ENCODE measurements at places on chromosomes 6 and 20.

- DNase-seq: no peak
Observed at GRCh38 chr20:3051385-3052019, 5.7 kb downstream of the MRPS26 start.

DNA sequence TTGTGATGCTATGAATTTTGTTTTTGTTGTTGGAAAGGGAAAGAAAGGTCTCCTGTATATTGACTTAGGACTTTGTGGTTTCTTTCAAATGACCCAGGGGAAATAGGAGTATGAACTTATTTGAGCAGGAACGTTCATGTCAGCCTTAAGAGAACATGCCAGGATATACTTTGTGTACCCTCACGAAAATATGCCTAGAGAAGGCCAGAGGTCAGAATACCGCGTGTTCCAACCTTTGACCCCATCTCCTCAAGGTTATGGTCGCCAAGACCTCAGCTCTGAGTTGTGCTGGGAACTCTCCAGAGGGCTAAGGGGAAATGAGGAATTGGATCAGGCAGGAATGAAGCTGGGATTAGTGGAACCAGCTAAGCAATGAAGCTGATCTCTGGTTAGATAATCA, 11.5 kb downstream of the TTLL9 start:
- no peak for DNase-seq

GRCh38 chr6:39901116-39901655, 33.1 kb downstream of the MOCS1 start:
- no peak for DNase-seq

GRCh38 chr20:23162887-23163286, 76.8 kb upstream of the CD93 start:
- DNase-seq: no peak

DNA sequence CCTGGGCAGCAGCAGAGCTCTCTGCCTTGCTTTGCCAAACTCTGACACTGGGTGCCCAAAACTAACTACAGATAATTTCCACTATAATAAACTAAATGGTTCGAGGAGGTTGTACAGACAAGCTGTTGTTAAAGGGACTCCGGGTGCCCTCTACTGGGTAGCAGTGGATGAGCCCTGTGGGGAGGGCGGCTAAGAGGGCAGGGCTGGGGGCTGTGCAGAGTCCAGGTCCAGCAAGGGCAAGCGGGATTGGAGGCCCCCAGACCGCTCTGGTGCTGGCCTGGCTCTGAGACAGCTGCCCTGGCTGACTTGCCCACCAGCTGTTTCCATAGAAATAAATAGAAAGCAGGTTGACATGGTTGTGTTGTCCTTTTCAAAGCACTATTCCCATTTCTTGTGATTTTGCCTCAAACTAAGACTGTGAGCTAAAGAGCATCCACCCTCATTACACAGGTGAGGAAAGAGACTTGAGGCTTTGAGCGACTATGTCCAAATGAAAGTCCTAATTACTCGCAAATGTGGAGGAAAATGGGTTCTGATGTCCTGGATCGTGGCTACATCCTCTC, 167.6 kb upstream of the CST7 start:
- no peak for DNase-seq

DNA sequence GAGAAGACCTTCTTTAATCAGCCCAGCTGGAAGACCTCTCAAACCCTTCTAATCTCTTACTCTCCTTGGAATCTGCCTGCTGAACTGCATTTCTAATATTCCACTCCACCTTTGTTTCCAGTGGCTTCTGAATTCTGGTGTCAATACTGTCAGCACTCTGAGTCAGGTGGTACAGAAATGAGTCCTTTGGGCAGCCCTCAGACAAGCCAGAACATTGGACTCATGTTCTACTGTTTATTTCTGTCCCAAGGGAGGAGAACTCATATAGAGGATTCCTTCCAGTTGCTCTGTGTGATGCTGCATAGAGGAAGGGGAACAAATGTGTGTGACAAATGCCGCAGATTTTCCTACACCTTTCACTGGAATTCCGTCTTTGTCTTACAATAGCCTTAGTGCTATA, 114.8 kb downstream of the PHF3 start:
- no peak for DNase-seq

DNA sequence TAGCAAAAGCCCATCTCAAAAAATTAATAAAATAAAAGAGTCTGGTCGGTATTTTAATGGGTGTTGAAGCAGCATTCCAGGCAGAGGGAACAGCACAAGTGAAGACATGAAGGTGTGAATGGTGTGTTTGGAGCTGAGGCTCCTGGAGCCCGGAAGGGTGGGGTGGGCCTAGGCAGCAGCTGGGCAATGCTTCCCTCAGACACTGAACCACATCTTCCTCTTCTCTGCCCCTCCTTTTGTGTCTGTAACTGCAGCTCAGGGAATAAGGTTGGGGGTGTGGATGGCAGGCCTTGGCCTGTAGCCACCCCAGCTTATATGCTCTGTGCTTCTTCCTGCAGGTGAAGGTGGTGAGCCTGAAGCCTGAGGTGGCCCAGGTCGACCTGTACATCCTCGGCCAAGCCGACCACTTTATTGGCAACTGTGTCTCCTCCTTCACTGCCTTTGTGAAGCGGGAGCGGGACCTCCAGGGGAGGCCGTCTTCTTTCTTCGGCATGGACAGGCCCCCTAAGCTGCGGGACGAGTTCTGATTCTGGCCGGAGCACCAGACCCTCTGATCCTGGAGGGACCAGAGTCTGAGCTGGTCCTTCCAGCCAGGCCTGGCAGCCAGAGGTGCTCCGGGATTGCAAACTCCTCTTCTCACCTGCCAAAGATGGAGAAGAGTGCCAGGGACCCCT, 26.6 kb downstream of the POFUT1 start:
- DNase-seq: no peak

- no peak for DNase-seq
Observed at GRCh38 chr6:109117346-109118035, 22.2 kb downstream of the CEP57L1 start.

DNA sequence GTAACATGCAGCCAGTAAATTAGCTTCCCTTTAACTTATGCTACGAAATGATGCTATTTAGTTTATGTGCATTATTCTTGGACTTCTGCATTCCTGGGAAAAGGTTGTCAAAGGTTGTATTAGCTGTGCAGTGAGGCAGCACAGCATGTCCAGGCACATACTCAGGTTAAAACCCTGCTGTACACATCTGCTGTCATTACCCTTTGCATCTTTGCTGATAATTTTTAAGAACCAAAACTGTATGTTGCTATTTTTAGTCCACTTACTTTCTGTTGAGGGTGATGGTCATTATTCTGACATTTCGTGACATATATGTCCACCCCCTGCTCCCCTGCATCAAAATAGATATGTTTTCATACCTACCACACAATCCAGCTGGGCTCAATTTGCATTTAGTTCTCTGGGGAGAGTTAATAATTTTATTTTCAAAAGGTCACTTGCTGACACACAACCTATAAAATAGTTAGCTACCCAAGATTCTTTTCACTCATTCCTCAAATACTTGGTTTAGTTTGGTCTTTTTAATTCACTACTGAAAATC, 142.5 kb upstream of the SPACA1 start:
- no peak for DNase-seq

DNA sequence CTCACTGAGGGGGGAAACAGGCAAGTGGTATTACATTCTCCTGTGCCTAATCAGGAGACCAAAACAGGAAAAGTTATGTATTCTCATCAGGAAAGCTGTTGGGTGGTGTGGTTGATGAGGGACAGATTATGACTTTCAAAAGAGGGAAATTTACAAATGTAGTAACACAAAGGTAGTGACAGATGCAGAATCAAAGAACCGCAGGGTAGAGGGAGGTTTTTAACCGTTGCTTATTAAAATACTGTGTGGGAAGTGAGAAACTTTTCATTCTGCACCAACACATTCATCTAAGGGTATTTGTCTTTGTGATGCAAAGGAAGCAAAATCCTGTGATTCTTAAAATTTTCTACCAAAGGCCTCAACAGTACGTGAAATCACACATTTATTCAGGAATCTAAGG, 288.2 kb upstream of the MAN1A1 start:
- DNase-seq: no peak

DNA sequence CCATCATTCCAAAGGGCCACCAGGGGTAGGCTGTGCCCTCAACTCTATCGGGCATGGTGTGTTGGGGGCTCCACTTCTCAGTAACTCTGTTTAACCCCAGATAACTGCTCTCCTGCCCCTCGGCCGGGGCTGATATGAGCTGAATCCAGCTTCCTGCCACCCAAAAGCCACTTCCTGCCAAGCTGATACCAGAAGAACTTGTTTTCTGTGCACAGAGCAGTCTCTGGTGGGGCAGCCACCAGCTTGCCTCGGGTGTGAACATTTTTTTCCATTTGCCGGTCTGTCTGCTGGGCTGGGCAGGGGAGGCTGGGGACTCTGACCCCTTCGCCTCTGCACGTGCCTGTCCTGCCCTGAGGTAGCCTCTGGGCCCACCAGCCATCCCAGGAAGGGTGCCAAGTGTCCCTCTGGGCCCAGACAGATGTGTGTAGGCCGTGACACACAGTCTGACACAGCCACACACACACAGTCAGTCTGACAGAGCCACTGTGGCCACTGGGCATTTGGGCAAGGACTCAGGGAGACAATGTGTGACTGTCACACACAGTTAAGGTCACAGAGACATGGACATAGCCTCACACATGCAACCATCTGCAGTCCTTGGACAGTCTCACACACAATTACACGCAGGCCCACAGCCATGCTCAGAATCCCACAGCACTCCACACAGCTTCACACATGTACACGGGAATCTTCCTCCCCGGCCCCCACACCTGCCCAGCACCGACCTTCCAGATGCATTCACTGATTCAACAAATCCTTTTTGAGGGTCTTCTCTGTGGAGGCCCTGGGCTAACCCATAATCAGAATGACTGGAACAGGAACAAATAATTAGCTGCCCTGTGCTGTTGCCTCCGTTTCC, 45.1 kb downstream of the NOL4L start:
- no peak for DNase-seq

GRCh38 chr6:14713966-14714631, 531.8 kb upstream of the JARID2 start:
- no peak for DNase-seq

DNA sequence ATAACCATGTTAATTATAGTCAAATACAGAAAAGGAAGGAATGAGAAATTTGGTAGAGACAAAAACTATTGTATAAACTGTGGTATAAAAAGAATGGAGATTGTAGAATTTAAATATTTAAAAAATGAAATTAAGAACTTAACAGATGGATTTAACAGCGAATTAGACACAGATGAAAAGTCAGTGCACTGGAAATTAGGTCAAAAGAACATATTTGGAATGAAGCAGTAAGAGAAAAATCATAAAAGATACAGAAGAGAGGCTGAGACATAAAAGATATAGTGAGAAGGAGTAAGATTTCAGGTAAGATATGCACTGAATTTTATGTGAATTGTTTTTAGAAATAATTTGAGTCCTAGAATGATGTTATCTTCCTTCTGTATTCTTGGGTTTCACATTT, 14.0 kb downstream of the TSPYL4 start:
- no peak for DNase-seq

GRCh38 chr6:170162011-170162774, 128.7 kb downstream of the DLL1 start:
- DNase-seq: no peak

GRCh38 chr20:35342154-35342769, 50.0 kb upstream of the FAM83C start:
- no peak for DNase-seq

DNA sequence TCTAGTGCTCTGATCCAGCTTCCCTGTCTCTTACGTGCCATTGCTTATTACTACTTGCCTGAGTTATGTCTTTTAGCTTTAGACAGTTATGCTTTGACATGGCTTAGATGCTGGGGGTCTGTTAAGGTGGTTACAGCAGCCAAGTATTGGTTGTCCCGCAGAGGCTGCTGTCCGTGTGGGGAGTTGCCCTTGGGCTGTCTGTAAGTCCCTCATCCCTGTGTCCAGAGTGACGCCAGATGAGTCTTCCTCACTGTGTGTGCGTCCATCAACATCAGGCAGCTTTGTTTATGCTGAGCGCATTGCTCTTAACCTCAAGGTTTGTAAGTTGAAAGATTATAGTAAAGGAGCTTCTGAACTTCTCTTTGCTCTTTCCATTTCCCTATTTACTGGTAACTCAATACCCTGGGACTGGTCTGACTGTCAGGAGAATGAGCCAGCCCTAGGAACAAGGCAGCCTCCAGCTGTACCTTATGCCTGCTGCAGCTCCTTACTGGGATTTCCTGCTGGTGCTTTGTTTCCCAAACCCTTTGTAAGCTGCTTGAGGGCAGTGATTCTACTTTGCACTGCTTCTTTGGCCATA, 7.2 kb downstream of the FAM120B start:
- DNase-seq: no peak

DNA sequence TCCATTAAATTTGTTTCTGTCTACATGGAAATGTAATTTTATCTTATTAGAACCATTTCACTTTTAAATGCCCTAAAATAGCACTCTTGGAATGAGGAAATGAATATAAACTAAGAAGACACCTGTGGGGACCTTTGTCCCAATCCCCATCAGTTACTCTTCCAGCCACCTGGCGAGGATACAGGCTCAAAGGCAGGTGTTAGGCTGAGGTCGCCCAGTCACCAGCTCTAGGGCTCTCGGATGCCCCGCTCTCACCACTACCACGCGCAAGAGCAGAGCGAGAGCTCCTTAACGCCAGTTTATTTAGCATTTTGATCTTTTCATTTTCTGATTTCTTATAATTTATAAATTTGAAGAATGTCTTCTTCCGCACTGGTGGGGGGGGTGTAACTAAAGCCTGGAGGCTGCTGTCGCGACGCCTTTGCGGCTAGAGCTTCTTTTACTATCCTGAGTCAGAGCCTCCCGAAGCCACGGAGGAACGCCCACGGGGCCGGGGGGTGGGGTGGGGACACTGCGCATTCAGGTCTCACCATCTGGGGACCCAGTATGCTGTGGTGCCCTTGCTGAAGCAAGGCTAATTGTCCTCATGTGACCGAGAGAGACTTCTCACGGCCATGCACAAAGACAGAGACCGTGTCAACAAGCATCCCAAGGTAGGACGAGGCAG, 38.7 kb upstream of the AFDN start:
- no peak for DNase-seq

DNA sequence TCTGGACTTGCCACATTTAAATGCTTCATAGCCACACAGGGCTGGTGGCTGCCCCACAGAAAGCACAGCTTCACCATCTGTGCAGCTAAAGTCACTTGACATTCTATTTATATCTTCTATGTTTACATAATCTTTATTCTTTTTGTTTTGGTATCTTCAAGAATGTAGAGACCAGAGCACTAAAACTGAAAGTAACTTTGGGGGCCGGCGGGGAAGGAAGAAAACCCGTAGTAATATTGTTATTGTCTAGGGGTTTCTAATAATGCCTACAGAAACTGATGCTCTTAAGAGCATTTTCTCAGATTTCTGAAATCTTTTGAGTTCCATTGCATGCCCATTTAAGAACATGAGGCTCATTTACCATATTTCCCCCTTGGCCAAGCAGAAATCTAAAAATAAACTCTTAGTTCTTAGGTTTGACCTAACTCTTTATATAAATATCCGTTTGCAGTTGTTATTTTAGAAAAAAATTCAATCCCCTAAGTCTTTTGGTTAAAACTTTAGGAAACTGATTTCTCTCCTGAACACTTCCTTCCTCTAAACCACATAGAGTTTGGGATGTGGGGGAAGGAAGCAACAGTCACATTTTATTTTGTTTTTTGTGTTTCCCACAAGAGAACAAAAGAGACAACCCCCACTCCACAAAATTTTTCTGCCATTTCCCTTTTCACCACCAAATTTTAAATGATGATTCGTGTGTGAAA, 207.6 kb downstream of the OGFRL1 start:
- DNase-seq: no peak

- DNase-seq: no peak
Observed at GRCh38 chr6:146498309-146498708, 45.3 kb upstream of the RAB32 start.

GRCh38 chr6:166775180-166775922, 148.3 kb upstream of the RPS6KA2 start:
- DNase-seq: peak; percentile 82
